ENCODE measurements at places on chromosomes 16 and 17. TPM values are rescaled to one million over a fixed set of nuclear protein-coding genes. Genes with fewer than 3 reads are reported as not detected.

DLX4 gene
- not detected for total RNA-seq

NPB gene
- total RNA-seq = 0.92 TPM

HEATR9 gene
- total RNA-seq = not detected

HOXB4 gene
- total RNA-seq = 4.6 TPM

PSKH1 gene
- total RNA-seq = 29.5 TPM

CTNS gene
- 24.6 TPM for total RNA-seq

C16orf96 gene
- not detected for total RNA-seq

NPIPA3 gene
- 0.69 TPM for total RNA-seq

KANSL1 gene
- 103 TPM for total RNA-seq

CLEC10A gene
- total RNA-seq = not detected

CPHXL2 gene
- total RNA-seq = not detected

KIF18B gene
- total RNA-seq = 1.1 TPM

MTSS2 gene
- total RNA-seq = 31.2 TPM

Measured in smooth muscle cell of the pulmonary artery (primary cell).